ENCODE measurements at places on chromosomes 3 and 15.

- DNase-seq = no peak
Observed at GRCh38 chr3:33196538-33196937, 22.1 kb downstream of the SUSD5 start.

DNA sequence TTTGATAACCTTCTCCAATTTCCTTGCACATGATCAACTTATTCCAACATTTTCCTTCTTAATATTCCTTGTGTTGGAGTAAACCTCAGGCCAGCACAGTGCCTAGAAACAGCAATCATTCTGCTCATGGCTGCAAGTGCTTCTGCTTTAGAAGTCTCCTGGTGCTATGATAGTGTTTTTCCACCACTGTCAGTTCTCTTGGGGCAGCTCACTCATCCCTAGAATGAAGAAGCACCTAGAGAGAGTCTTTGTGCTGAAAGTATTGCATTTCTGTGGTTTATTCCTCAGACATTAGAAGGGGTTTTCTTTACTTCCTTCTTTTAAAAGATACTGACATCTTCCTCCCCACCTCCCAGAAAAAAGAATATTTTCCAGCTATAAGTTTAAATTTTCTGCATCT, 183.5 kb downstream of the RYR3 start:
- no peak for DNase-seq

DNA sequence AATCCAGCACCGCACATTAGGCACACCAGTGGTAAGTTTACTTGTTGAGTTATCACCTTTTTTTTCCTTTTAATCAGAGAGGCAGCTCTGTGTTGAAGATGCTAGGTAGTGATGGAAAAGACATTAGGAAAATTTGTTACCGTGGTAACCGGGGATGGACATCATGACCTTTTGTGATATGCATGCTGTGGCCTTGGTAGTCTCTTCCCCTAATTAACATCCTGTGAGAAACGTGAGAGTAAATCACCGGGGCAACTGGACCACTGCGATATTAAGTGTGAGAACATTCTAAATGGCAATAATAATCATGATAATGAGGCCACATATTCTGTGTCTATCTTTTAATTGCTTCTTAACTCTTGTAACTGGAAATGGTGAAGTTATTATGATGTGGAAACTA, 362.0 kb downstream of the CACNA2D3 start:
- DNase-seq = no peak

- no peak for DNase-seq
Observed at GRCh38 chr15:75924576-75924975, 20.9 kb downstream of the FBXO22 start.

GRCh38 chr15:73751511-73751898, 1.6 kb downstream of the INSYN1 start:
- DNase-seq = no peak

GRCh38 chr3:107216711-107217110, 160.5 kb upstream of the CCDC54 start:
- DNase-seq = no peak

DNA sequence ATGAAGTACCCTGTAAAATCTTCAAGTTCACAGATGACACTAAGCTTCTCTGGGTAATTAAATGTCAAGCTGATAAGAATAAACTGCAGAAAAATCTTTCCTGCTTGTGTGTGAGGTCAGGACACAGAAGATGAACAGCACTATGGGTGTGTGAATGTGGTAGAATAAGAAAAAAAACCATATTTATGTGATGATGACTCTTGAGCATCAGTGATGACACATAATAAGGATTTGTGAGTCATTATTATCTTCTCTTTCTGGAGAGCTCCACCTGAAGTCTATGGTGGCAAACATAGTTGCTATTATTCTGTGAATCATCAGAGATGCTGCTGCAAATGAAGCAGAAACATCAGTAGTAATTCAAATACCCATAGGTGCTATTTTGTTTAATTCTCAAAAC, 422.4 kb downstream of the DIPK2A start:
- DNase-seq = no peak

DNA sequence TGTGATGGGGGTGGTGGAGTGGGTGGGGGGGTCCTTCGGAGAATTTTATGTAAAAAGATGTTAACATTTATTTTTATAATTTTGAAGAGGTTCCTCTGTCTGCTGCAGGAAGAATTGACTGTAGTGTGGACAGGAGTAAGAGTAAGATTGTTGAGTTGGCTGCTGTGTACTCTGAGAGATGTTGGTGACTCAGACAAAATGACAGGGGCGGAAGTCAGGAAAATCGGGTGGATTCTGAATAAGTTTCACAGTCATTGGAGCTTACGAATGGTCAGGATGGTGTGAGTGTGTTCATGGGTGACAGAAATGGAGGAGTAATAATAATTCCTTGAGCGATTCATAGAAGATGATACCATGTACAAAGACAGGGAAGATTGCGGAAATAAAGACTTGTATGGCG, 420.0 kb downstream of the ROBO2 start:
- DNase-seq = no peak

- DNase-seq = no peak
Observed at GRCh38 chr3:174016186-174016585, 618.6 kb downstream of the NLGN1 start.

DNA sequence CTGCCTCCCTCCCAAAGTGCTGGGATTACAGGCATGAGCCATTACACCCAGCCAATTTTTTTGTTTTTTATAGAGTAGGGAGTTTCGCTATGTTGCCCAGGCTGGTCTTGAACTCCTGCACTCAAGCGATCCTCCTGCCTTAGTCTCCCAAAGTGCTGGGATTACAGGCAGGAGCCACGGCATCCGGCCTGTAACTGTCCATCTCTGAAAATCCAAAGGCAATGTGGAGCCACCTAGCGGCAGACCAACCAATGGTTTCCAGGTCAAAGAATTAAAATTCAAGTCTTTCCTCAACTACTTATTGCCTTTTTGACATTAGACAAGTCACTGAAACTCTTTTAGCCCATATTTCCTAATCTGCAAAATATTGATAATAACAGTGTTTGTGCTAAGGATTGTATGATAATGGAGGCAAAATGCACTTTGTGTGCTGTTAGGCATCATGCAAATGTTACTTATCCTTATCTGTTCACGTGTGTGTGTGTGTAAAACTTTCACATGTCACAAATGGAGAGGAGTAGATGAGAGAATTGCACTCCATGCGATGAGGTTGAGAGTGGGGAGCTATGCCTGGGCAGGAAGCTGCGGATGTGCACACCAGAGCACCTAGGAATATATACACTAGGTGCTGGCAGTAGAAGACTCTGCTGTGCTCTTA, 48.7 kb downstream of the COL8A1 start:
- peak; percentile 70 for DNase-seq

GRCh38 chr3:67648229-67648628, 6.2 kb downstream of the SUCLG2 start:
- no peak for DNase-seq

GRCh38 chr3:13013994-13014754, 59.1 kb downstream of the IQSEC1 start:
- DNase-seq = peak; percentile 80

DNA sequence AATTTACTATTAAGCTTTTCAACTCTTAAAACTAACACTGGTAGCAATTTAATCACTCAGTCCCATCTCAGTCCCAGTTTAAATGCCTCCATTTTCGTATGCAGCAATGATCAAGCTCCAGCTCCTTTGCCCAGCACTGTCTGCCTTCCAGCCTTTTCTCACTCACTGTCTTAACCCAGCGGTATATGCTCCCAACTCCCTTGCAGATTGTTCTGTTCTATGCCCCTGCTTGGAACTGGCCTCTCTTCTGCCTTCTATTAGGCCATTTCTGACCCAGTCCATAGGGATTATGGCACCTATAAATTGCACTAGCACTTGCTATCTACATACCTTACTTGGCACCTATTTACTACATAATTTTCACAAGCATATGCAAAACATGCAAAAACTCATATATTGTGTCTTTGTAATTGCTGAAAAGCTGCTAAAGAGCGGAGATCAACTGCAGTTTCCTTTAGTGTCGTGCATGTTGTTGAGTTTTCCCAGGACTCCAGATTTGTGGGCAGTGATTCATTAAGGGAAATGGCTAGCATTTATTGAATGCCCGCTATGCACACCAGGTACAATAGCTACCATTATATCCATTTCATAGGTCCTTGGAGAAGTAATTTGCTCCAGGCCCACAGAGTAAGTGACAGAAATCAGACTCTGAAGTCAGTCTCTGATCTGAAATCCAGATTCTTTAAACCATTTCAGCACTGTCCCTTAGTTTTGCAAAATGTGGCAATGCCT, 24.4 kb downstream of the CRBN start:
- DNase-seq = no peak

DNA sequence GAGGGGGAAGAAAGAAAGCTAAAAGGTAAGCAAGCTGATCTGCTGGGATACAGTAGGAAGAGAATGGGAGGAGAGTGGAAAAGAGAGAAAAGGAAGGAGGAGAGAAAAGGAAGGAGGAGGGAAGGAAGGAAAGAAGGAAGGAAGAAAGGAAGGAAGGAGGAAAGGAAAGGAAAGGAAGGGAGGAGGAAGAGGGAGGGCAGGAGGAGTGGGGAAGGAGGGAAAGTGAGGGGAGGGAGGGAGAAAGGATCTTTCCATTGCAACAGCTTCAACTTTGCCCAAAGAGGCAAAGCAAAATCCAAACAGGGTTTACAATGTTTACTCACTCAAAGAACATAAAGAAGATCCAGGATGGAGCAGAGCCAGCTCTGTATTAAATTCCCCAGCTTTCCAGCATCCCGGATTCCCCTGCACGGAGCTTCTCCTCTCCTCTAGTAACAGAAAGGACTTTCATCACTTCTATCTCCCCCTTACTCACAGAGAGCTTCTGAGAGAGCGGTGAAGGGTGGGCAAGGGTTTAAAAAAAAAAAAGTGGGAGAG, 494.2 kb upstream of the PROK2 start:
- no peak for DNase-seq

- DNase-seq = no peak
Observed at GRCh38 chr15:43118829-43119228, 13.0 kb upstream of the UBR1 start.

GRCh38 chr3:152120601-152121269, 148.0 kb upstream of the MBNL1 start:
- DNase-seq = no peak

GRCh38 chr3:196111939-196112386, 30.1 kb upstream of the TFRC start:
- no peak for DNase-seq

DNA sequence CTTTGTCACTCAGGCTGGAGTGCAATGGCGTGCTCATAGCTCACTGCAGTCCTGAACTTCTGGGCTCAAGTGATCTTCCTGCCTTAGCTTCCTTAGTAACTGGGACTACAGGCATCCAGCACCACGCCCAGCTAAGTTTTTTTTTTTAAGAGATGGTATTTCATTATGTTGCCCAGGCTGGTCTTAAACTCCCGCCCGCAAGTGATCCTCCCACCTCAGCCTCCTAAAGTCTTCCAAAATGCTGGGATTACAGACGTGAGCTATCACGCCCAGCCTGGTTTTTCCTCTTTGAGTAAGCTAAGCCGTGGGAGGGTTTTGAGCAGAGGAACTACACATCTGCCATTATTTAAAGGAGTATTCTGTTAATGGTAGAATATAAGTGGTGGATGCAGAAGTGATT, 7.4 kb upstream of the LRRFIP2 start:
- DNase-seq = no peak

- DNase-seq = no peak
Observed at GRCh38 chr3:31960793-31961431, 20.1 kb downstream of the OSBPL10 start.

DNA sequence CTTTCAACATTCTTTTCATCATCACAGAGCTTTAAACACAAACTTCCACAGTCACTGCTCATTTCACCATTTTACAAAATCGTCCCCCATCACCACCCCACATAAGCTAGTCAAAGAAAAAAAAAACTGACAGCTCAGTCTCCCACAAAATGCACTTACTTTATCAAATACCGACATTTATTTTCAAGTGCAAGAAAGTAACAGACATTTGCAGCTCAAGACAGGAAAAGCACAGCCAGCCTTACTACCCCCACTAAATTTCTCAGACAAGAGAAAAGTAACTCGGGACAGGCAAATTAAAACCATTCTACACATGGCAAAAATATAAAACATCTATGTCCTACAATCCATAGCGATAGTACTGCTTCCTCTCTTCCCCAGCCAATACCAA, 402.4 kb downstream of the SHQ1 start:
- DNase-seq = no peak

DNA sequence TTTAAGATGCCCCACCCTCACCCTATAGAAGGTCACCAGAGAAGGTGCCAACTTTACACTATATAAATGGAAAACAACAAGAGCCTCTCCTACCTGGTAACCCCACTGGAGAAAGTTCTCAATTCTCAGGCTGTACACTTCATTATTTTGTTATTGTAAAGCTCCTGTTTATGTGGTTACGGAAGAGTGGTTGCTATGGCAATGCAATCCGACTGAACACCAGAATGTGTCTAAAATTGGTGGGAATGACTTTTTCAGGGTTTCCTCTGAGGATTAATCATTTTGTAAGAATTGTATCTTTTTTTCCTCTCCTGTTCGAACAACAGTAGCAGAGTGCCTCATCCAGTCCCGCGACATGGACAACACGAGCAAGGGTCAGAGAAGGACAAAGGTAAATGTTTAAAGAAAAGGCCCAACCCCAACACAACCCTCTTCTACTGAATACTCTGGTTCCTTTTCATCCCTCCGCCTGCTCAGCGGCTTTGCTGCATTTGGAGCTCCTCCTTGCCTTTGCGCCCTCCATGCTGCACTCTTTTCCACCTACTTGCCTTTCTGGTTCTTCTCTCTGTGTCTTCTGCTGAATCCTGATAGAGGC, 45.3 kb downstream of the DGKG start:
- no peak for DNase-seq

DNA sequence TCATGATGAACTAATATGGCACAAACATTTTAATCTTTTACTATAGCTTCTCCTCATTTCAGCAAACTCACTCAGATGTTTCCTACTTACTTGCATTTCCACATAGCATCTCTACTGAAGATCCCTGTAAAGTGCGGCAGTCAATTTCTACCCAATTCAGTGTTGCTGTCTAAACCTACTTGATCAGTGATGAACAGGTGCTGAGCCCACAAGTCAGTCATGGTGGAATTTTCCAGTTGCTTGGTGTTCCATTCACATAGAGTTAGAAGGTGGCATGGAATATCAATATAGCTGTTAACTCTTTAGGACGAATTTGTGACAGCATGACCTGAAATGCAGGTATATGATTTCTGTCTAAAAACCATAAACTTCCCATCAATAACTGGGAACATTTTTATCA, 22.7 kb downstream of the MRPL3 start:
- DNase-seq = no peak

DNA sequence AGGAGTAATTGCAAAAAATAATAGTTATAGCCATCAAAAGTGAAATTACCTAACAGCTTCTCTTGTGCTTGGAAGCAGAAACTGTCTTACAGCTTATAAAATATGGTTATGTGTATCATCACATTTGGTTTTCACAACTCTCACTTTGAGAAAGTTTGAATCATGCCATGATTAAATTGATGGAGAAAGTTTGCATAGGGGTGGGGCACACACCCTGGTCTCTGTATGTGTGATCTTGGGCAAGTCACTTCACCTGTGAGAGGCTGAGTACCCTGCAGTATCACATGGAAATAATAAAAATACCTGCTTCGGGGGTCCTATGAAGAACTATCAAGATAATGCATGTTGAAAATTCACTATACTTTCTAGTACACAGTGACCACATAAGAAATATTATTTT, 471.4 kb downstream of the RAP2B start:
- no peak for DNase-seq

All from hematopoietic multipotent progenitor cell treated with erythropoietin and hydrocortisone succinate and interleukin-3 and kit ligand, for 6 days (in vitro differentiated cells).